Fibroblast of skin of left quadriceps (primary cell): ENCODE measurements at places on chromosomes 11 and 22.
A peak's percentile ranks its signal among the peaks of the same experiment; 100 is the strongest.

DNA sequence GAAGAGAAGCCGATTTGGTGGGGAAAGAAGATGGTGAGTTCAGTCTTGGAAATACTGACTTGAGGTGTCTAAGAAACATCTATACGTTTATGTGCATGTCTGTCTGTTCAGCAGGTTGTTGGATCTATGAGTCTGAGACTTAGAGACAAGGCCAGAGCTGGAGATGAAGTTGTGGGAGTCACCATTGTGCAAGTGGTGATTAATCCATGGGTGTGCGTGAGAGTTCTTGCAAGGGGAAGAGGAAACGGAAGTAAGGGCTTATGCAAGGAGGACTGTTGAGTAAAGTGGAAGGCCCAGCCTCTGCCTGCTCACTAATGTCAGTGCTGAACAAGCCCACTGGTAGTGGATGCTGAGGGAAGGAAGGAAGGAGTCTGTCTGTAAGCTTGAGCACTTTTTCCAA lies 9.7 kb downstream of the TMEM45B start:
- DNase-seq: no peak

DNA sequence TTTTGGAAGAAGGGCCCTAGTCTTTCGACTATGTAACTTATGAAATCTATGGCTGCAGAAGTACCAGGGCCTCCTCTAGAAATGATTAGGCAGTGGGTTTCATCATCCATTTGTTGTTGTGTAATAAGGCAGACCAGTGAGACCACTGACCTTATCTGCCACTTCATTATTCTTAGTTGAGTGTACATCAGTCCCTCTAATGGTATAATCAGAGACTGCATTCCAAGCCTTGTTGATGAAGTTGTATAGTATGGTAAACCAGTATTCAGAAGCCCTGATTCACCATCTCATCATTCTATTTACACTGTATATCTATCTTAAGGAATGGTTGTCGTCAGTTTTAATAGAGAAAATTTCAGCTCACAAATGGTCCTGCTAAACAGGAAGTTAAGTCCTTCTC lies 32.2 kb upstream of the GRIA4 start:
- no peak for DNase-seq

GRCh38 chr11:102994105-102994504 lies 38.6 kb upstream of the MMP13 start:
- peak; percentile 57 for DNase-seq

DNA sequence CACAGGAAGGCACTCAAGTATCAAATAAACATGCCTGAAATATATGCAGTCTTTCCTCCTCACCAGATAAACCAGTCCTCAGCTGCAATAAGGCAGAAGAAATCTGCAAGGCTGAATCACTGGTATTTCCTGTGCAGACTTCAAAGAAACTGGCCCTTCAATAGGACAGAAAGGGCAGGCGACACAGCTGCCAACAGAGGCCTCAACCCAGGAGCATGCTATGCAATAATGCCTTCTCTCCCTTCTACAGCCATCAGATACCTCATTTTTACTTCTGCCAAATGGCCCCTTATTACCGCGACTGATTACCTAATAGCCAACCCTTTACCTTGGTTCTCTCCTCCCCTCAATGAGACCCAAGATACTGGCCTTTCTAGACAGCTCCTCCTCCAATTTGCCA lies 8.0 kb downstream of the NUMA1 start:
- DNase-seq: peak; percentile 47

- DNase-seq: no peak
Measured at GRCh38 chr11:123030517-123030916, 31.4 kb downstream of the HSPA8 start.

GRCh38 chr11:68825571-68825970 lies 16.1 kb downstream of the CPT1A start:
- DNase-seq: no peak

DNA sequence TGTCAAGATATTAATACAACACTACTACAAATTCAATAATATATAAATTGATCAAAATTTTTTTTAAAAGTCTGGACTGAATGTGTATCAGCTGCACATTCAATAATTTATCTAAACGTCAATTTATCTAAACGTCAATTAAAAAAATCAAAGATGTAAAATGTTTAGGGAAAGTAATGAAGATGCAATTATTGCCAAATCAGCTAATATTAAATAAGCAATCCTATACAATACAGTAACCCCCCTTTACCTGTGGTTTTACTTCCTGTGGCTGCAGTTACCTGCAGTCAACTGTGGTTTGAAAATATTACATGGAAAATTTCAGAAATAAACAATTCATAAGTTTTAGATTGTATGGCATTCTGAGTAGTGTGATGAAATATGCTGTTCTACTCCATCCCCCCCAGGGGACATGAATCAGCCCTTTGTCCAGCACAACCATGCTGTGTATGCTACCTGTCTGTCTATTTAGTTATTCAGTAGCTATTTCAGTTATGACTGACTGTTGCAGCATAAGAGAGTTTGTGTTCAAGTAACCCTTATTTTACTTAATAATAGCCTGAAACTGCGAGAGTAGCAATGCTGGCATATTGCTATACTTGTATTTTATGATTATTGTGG lies 72.2 kb downstream of the CWF19L2 start:
- DNase-seq: peak; percentile 21

- DNase-seq: no peak
Measured at GRCh38 chr22:25696763-25697162, 45.2 kb upstream of the MYO18B start.

DNA sequence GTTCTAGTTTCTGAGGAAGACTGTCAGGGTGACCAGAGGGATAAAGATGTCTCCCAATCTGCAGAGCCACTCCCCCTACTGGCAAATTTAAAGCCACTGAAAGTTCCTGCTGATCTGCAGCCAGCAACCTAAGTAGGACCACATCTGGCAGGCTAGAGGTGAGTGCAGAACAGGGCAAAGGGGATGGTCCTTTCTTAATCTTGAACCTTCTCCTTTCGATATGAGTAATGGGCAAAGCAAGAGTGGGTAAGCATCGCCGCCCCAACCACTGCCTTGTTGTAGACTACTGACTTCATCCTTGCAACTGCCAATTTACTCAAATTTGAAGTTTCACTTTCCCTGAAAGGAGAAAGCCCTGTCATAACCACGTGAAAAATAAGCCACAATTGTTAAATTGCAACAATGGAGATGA lies 30.7 kb downstream of the SCUBE2 start:
- no peak for DNase-seq

DNA sequence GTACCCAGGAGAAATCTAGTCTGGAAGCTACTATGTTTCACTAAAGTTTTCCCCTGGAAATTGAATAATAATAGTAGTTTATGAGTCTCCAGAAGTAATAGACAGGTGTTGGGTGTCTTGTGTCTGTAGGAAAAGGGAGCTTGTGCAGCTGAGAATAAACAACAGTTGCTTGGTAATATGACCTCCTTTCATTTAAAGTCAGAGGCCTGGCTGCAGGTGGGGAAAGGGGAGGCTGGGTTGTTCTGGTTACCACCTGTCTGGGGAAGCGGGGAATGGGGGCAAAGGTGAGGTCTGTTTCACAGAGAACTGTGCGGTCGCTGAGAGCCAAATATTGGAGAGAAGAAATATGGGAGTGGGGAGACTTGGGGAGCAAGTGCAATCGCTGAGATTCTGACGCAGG lies 3.3 kb upstream of the GRAMD1B start:
- DNase-seq: no peak

DNA sequence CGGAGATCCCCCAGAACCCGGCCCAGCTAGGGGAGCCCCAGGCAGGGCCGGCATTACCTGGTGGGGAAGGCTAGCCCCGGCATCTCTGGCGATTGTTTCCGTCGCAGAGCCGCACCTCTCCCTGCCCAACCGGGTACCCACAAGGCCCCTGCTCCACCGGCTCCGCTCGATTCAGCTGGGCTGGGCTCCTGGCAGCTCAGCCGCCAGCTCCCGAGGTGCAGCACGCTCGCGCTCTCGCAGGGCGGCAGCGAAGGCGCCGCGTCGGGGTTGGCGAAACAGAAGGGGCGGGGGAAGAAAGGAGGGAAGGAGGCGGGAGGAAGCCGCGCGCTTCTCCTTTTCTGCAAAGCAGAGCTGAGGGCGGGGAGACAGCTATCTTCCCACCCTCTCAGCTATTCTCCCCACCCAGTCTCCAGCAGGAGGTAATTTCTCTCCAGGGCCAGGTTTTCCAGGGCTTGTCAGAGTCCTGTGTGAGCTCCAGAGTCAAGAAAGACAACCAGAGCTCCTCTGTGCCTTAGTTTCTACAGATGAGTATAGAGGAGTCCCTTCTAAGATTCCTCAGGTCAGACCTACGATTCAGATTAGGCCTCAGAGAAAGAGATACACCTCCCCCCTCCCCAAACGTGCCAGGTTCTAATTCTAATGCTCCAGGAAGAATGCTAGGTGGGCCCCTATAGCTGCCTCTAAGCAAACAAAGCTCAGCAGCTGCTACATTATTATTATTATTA lies 62.0 kb downstream of the PAK1 start:
- peak; percentile 68 for DNase-seq

DNA sequence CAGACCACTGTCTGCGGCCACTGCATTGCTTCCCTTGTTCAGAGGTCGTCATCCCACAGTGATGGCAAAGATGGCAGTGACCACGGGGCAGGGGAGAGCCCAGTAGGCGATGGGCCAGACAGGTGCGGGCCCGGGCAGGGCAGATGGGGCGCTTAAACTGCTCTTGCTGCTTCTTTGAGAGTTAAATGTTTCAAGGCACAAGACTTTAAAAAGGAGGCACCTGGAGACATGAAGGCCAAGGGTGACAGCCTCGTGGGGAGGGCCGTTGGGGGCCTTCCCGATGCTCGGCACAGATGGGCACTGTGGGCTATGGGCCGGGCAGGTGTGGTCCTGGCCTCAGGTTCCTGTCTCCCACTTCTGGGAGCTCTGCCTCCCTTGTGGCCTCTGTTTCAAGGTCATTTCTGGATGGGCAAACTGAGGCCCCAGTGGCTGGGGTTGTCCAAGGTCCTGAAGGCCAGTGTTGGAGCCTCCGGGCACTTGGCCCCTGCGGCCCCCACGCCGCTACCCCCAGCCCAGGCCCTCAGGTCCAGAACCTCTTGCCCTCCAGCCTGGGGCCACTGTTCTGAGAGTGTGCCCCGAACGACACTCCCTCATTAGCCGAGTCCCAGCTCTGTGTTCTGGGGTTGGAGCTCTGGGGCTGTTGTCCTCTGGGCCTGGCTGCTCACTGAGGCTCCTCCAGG lies 16.9 kb upstream of the CCDC188 start:
- DNase-seq: no peak

- DNase-seq: peak; percentile 89
Measured at GRCh38 chr11:128400382-128401203, 186.8 kb downstream of the ETS1 start.

- DNase-seq: no peak
Measured at GRCh38 chr22:36580371-36580770, 51.4 kb upstream of the EIF3D start.

DNA sequence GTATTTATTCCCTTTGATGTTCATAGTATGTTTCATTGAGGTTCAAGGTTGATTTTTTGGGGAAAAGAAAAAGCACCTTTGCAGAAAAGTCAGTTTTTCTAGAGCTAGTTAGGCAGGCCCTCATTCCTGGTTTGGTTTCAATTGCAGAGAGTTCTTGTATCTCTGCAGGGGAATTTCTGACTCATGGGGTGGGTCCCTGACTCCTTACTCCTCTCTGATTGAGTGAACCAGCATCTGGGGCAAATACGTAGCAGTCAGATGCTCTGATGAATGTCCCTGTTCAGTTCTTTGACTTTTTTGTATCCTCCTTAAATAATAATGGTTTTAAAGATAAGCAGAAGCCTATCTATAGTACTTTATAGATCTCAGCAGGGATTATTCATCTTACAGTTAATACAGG lies 7.7 kb upstream of the NCR3LG1 start:
- DNase-seq: peak; percentile 61

DNA sequence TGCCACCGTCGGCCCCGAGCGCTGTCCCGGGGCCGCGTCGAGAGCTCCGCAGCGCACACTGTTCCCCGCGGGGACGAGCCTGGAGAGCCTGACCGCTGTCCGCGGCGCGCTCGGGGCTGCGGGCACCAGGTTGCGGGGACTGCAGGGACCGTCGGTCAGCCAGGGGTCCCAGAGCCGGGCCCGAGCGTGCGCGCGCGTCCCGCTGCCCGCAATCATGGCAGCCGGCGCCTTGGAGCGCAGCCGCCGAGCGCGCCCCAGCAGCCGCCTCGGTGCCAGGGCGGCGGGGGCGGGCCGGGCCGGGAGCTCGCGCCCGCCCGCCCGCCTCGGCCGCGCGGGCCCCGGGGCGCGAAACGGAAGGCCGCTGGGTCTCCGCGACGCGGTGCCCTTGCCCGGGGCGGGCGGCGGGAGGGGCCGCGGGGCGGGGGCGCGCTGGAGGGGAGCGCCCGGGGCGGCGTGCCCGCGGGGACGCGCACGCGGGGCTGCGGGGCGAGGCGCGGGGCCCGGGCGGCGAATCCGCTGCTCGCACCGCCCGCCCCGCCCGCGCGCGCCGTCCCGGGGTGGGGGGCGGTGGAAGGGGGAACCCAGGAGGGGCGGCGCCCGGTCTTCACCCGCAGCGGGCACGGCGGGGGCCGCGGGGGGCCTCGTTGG lies 79.4 kb upstream of the PPARA start:
- DNase-seq: peak; percentile 61

DNA sequence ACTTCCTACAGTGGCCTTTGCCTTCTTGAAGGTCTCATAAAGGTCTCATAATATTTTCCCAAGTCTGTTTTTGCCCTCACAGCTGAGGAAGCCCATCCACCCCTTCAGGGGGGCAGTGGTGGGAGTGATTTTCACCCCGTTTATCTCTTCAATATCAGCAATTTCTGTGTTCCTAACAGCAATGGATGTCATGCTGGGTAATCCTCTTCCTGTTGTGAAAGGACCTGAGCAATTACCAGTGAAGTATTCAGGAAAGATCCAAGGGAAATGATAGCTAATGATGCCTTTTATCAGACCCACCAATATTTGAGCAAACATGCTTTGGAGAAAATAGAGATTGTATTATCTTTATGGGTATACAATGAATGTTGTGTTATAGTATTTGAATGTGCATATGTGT lies 226.9 kb downstream of the INSC start:
- no peak for DNase-seq

DNA sequence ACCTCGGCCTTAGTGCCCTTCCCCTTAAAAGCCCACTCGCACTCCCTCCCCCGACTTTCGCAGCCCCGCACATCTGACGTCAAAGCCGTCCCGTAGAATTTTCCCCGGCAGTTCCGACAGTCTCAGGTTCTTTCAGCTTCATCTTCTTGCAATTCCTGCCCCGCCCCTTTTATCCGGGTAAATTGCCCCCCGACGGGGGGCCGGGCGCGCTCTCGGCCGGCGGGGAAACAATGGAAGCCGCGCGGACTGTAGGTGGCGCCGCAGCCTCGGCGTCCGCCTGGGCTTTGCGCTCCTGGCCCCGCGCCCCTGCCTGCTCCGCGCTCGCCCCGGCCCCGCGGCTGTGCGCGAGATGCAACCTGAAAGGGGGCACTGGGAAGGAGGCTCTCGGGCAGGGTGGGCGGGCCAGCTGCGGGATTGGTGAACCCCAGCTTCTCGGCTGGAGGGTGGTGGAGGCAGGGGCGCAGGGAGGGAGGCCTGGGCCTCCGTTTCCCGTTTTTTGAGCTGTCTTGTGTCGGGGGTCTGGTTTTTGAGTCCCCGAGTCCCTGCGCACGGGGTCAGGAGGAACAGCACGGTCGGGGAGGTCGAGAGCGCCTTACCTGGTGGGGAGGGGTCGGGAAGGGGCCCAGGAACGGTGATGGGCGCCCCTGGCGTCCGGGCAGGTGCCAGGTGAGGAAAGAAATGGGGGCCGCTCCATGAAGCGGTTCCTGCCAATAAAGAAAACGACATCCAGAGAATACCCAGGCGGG lies 859 bp upstream of the FGF19 start:
- DNase-seq: no peak
